Renal pelvis (tissue), 12 donors: ENCODE measurements at places on chromosomes 7 and 10. TPM values are rescaled to one million over a fixed set of nuclear protein-coding genes. Genes with fewer than 3 reads are reported as not detected.

DNA sequence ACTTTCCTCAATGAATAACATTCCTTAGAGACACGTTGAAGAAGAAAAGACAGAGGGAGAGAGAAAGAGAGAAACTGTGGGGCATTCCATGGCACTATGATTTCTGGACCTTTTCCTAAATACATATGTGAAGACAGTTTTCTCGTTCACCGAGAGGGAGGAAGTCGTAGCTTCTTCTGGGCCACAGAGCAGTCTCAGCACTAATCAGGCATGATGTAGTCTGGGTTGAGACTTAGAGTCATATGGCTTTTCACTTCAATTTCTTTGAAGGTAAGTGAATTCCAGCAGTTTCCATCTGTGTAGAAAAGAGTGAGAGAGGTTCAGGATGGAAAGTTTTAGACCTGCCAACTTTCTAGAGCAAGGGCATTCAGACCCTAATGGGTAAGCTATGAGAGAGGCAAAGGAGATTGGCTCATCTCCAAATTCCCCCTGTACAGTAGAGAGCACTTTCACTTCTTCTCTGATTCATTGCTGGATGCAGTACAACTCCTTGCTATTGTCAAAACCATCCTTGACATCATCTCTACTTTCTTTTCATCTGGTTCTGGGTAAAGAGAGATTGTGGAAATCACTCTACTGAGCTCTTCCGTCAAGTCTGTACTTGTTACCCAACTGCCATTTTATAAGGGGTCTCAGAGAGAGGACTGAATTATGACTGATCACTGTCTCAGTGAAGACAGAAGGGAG, 31.5 kb upstream of the OR9A4 start:
- DNase-seq: no peak

DNA sequence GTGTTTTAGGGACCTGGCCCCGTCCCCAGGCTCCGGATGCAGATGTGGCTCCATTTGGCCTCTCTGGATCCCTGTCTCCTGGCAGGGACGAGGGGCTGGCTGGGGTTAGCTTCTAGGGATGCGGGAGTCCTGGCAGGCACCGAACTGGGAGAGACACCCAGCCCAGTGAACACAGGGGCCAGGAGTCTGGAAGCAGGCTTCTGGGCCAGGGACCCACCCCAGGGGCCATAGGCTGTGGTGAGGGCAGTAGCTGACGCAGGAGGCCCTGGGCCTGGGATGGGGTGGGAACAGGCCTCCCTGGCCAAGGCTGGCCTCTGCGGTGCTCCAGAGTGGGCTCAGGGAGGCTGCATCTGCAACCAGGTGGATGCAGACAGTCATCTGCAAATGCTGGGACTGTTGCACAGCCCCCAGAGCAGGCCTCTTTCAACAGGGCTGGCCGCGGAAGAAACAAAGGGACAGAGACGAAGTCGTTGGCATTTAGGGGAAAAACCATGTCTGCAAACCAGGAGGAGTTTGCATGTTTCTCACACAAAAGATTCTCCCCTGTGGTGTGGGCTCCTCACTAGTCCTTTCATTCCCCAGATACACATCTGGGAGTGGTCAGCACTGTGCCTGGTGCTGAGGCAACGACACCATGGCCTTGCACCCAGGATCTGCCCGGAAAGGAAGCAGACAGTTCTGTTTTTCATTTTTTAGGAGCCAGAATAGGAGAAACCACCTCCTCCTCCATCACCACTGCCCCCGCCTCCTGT, 36.4 kb upstream of the ZNF488 start:
- DNase-seq: no peak

- DNase-seq: no peak
Observed at GRCh38 chr10:25280076-25280475, 105.3 kb downstream of the GPR158 start.

DNA sequence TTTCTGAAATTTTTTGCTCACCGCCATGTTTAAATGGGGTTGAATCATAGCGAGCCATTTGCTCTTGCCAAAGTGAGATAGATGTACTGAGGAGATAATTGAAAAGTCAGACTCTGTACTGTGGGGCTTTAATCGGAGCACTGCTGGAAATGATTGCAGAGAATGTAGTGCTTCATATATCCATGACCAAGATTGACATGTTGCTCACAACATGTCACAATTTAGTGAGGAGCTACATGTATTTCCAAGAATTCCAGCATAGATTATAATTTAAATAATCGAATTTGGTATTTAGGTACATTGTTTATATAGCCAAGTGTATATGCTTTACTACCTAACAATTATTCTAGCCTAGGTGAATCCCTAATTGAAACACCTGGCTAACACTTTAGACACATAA, 66.5 kb downstream of the PODXL start:
- no peak for DNase-seq

DGKB gene
- 2.3 TPM for polyA plus RNA-seq
